ENCODE measurements at places on chromosomes 1 and 21. TPM values are rescaled to one million over a fixed set of nuclear protein-coding genes. Genes with fewer than 3 reads are reported as not detected.
A peak's percentile ranks its signal among the peaks of the same experiment; 100 is the strongest.

DNA sequence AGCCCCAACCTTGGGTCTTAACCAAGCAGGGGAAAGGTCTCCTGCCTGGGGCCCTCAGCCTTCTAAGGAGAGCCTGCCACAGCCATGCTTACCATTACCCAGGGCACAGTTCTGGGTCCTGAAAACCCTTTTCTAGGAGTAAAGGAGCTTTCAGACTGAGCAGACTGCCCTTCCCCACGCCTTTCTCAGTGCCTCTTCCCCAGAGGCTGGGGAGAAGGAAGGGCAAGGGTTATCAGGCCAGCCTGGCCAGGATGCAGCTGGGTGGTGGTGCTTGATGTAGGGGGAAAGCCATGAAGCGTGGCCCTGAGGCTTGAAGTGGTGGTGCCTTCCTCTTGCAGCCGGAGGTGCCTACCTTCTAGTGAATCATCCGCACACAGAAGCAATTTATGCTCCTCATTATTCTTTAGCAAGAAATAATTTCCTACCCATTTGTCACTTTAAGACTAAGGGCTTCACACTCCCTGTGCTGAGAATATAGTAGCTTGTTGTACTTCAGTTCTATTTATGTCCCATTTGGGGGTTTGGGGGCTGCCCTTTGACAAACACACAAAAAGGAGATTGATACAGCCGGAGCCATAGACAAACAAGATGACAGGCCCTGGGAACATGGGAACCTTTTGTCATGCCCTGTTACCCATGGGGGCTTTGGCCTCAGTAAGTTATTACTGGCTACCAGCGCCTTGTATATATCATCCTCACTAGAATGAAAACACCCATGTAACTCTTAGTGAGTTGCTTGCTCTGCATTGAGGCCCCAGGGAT, 40.7 kb downstream of the MAN1C1 start:
- H3K27ac ChIP-seq = no peak overlapping the region
- peaks cover 2% of the 10 kb centered on the region for H3K36me3 ChIP-seq
- H3K4me3 ChIP-seq = no peak overlapping the region
- no peaks in the 10 kb centered on the region for H3K27me3 ChIP-seq
- no peak for DNase-seq

GRCh38 chr21:42219606-42220137, 732 bp downstream of the ABCG1 start:
- H3K4me1 ChIP-seq = peaks cover 27% of the 10 kb centered on the region
- peak overlapping the region; percentile 99 for H3K27ac ChIP-seq
- peak; percentile 25 for DNase-seq
- peaks cover 5% of the 10 kb centered on the region for H3K36me3 ChIP-seq

DNA sequence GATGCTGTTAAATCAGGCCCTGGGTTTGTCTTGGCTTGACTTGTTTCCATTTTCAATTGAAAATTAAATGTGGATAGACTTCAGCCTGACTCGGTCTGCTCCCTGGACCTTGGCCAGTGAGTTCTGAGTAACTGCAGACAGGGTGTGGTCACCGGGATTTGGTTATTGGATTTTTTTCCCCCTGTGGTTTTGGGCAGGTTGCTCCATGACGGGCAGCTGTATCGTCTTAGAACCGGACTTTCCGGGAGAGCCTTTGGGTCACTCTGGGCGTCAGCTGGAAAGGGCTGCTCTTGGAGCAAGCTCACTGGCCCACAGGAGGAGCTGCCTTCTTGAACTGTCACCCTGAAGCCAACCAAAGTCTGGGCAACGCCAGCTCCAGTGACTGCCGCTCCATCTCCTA, 75.0 kb downstream of the CLIC6 start:
- no peak for DNase-seq
- H3K27ac ChIP-seq = no peak overlapping the region
- H3K27me3 ChIP-seq = peaks cover 30% of the 10 kb centered on the region
- H3K4me3 ChIP-seq = no peak overlapping the region

- peaks cover 57% of the 10 kb centered on the region for H3K27me3 ChIP-seq
- no peak overlapping the region for H3K27ac ChIP-seq
- DNase-seq = no peak
- H3K4me3 ChIP-seq = no peak overlapping the region
- H3K36me3 ChIP-seq = no peaks in the 10 kb centered on the region
These were observed 138.8 kb upstream of the NBPF11 start for GRCh38 chr1:148290881-148291280.

DNA sequence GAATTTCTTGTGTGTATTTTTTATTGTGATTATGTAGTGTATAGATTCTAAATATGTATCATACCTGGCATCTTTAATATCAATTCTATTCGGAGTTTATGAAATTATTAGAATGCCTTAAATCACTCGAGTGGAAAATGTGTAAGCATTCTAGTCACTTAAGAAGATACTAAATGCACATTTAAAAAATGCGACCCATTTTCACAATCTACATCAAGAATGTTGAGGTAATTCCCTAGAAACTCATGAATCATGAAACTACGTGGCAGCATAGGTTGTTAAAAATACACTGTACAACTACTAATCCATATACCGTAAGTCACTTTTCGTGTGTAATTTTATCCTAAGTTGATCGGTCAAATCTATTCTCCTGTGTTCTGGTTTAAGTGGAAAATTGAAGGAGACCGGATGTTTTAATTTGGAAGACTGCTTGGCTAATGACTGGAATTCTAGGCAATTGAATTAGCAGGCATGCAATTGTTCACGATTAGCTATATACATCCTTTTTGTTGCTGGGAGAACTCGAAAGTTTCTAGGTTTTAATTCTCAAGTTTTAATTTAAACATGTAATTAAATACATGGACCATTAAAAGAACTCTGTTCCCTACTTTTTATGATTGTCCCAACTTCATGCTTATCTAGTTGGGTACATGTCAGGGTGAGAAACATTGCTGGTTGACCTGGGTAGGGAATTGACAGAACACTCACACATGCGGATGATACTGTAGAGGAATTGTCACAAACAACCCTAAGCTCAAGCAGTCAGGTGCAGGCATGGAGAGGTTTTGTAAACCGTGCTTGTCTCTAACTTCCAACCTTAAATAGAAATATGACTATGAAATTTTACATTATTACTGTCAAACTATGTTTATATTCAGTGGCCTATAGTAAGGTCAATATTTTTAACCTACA, 6.6 kb downstream of the ZBTB18 start:
- peaks cover 4% of the 10 kb centered on the region for H3K4me1 ChIP-seq
- no peaks in the 10 kb centered on the region for H3K36me3 ChIP-seq
- H3K27ac ChIP-seq = no peak overlapping the region
- H3K27me3 ChIP-seq = no peaks in the 10 kb centered on the region

DNA sequence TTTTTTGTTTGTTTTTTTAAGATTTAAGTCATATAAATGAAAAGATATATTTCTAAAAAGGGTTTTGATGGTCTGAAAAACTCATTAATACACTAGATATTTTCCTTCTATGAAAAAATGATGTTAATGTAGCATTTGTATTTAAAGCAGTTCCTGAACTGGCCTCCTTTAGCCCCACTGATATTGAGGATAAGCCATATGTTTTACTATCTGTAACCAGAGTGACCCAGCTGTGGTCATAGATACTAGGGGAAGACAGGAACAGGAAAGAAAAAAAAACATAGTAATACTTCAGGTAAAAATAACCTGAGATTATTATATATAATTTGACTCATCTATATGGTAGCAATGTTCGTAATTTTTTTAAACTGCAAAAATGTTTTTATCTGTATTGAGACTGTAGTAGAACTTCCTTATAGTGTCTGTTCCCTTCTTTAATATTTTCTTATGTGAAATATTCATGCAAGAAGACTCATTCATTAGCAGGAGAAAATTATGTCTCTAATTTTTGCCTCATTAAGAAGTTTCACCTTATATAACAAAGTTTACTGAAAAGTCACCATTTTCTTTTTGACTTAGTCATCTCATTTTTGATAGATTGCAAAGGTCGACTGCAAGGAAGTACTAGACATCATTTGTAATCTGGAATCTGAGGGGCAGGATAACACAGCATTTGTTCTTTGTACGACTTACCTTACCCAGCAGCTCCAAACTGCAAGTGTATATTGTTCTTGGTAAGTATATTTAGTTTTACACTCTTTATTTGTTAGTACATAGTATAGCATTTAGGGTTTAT, 25.6 kb upstream of the TMCO2 start:
- no peak overlapping the region for H3K4me3 ChIP-seq
- no peak for DNase-seq
- no peaks in the 10 kb centered on the region for H3K27me3 ChIP-seq
- no peak overlapping the region for H3K27ac ChIP-seq

GRCh38 chr1:95068956-95069709, 3.6 kb downstream of the ALG14 start:
- H3K4me3 ChIP-seq = no peak overlapping the region
- H3K27me3 ChIP-seq = no peaks in the 10 kb centered on the region
- H3K27ac ChIP-seq = no peak overlapping the region

DNA sequence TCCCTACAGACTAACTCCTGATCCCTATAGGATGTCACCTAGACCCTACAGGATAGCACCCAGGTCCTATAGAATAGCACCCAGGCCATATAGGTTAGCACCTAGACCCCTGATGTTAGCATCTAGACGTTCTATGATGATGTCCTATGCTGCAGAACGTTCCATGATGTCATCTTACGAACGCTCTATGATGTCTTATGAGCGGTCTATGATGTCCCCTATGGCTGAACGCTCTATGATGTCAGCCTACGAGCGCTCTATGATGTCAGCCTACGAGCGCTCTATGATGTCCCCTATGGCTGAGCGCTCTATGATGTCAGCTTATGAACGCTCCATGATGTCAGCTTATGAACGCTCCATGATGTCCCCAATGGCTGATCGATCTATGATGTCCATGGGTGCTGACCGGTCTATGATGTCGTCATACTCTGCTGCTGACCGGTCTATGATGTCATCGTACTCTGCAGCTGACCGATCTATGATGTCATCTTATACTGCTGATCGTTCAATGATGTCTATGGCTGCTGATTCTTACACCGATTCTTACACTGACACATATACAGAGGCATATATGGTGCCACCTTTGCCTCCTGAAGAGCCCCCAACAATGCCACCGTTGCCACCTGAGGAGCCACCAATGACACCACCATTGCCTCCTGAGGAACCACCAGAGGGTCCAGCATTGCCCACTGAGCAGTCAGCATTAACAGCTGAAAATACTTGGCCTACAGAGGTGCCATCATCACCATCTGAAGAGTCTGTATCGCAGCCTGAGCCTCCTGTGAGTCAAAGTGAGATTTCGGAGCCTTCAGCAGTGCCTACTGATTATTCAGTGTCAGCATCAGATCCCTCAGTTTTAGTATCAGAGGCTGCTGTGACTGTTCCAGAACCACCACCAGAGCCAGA, 9.5 kb downstream of the SON start:
- H3K4me3 ChIP-seq = peak overlapping the region; percentile 31
- no peak for DNase-seq
- no peaks in the 10 kb centered on the region for H3K27me3 ChIP-seq
- peak overlapping the region; percentile 64 for H3K27ac ChIP-seq
- peaks cover 10% of the 10 kb centered on the region for H3K36me3 ChIP-seq
- H3K4me1 ChIP-seq = peaks cover 30% of the 10 kb centered on the region

GRCh38 chr1:2237773-2238172, 9.7 kb downstream of the SKI start:
- peak overlapping the region; percentile 96 for H3K27ac ChIP-seq
- H3K4me1 ChIP-seq = peaks cover 59% of the 10 kb centered on the region
- peaks cover 3% of the 10 kb centered on the region for H3K36me3 ChIP-seq
- H3K27me3 ChIP-seq = no peaks in the 10 kb centered on the region
- no peak for DNase-seq
- peak overlapping the region; percentile 92 for H3K4me3 ChIP-seq

- H3K36me3 ChIP-seq = no peaks in the 10 kb centered on the region
- peaks cover 12% of the 10 kb centered on the region for H3K4me1 ChIP-seq
- H3K27me3 ChIP-seq = no peaks in the 10 kb centered on the region
- no peak overlapping the region for H3K4me3 ChIP-seq
- no peak for DNase-seq
These were observed 14.1 kb downstream of the SLC19A1 start for GRCh38 chr21:45528028-45528705.

DNA sequence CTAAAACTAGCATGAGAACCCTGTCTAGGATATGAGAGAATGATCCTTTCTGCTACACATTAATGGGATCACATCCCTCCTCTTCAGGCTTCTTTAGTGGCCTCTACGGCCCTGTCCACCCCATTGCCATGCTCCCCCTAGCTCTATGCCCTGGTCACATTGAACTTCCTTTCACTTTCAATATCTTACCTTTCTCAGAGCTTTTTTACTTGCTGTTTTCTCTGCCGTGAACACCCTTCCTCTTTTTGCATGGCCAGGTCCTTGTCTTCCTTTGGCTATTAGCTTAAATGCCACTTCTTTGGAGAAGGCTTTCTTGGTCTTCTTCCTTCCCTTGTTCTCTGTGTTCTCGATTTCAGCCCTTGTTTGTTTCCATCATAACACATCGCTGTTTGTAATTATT, 97.4 kb downstream of the GIPC2 start:
- no peak for DNase-seq
- peak overlapping the region; percentile 82 for H3K27ac ChIP-seq
- H3K4me3 ChIP-seq = peak overlapping the region; percentile 93
- H3K4me1 ChIP-seq = peaks cover 7% of the 10 kb centered on the region
- peaks cover 6% of the 10 kb centered on the region for H3K36me3 ChIP-seq

DNA sequence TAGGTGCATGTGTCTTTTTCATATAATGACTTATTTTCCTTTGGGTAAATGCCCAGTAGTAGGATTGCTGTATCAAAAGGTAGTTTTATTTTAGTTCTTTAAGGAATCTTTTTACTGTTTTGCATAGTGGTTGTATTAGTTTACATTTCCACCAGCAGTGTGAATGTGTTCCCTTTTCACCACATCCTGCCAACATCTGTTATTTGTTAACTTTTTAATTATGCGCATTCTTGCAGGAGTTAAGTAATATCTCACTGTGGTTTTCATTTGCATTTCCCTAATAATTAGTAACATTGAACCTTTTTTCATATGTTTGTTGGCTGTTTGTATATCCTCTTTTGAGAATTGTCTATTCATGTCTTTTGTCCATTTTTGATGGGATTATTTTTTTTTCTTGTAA, 1761.9 kb downstream of the PLA2G4A start:
- no peaks in the 10 kb centered on the region for H3K4me1 ChIP-seq
- H3K27ac ChIP-seq = no peak overlapping the region
- no peaks in the 10 kb centered on the region for H3K36me3 ChIP-seq
- no peak for DNase-seq

DNA sequence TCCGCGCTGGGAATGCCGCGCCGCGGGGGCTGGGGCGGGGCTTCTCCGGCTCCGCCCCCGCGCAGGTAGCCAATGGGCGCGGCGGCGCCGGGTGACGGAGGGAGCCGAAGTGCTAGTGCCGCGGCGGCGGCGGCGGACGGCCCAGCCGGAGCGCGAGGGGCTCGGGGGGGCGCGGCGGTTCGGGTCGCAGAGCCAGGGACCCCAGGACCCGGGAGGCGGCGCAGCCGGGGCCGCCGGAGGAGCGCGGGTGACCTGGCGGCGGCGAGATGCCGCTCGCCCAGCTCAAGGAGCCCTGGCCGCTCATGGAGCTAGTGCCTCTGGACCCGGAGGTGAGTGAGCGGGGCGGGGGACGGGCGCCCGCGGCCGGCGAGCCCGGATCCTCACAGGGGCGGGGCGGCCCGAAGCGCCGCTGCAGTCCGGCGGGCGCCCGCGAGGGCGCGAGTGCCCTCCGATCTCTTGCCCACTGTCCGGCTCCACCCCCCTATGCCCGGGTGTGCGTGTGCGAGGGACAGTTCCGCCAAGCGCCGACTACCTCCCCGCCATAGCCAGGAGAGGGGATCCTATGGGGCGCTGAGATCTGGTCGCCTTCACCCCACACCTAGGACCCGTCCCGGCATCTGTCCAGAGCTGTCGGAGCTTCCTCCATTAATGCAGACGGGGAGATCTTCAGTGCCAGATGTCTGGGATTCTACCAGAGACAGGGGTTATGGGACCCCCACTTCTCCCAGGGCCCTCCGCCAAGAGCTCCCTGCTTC, at the start of gene RPS6KA1:
Gene RPS6KA1 (plus strand): TSS at position 107 of the 755 bp plus-strand sequence. CDS start 160 bp downstream, at position 267.
- DNase-seq = peak; percentile 46
- peaks cover 2% of the 10 kb centered on the region for H3K27me3 ChIP-seq
- H3K36me3 ChIP-seq = no peaks in the 10 kb centered on the region
- H3K4me1 ChIP-seq = peaks cover 28% of the 10 kb centered on the region

AADACL4 gene
- not detected for total RNA-seq

ITSN1 gene
- total RNA-seq = 2.9 TPM

RPS27 gene
- total RNA-seq = 4,392 TPM

MSH4 gene
- total RNA-seq = 0.27 TPM

ANGPTL1 gene
- total RNA-seq = not detected
